ENCODE measurements at places on chromosomes 4 and X. TPM values are rescaled to one million over a fixed set of nuclear protein-coding genes. Genes with fewer than 3 reads are reported as not detected.
A peak's percentile ranks its signal among the peaks of the same experiment; 100 is the strongest.

- peak; percentile 84 for DNase-seq
- H3K36me3 ChIP-seq, result no peaks in the 10 kb centered on the region
Observed at GRCh38 chr4:89724716-89725115, 112.2 kb downstream of the SNCA start.

DNA sequence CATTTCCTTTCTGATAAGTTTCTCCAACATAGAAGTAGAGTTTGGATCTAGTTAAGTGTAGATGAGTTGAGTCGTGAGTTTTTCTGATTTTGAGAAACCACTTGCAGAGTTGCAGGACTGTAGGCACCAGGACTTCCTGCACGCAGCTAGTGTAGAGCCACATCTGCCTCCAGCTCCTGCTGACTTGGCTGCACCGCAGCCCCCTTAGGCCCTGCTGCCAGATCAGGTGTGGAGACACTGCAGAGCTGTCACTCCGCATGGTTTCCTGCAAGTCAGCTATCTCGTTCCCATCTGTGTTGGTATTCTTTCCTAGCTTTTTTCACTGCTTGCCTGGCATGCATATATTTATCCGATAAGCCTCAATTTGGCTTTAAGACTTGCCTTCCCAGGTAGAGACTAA lies 48.9 kb downstream of the PCDH7 start:
- H3K4me1 ChIP-seq, result no peaks in the 10 kb centered on the region
- DNase-seq, result no peak
- no peaks in the 10 kb centered on the region for H3K36me3 ChIP-seq

DNA sequence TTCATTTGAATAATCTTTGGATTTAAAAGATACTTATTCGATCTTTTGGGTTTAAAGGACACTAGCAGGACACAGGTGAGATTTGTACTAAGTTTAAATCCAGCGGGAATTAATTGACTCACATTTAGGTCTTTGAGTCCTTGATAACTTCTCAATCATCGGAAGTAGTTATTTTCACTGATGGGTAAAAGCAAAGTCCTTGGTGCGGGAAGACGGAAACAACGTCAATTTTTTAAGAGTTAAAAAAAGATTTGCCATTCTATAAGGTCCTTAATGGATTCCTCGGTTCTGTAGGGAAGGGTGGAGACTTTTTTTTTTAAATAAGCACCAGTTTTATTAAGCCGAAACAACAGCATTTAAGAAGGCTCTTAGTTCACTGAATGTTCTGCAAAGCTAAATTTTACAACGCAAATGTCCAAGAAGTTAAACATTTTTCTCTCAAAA lies 2.9 kb downstream of the TMSB4X start:
- DNase-seq, result no peak
- peak overlapping the region; percentile 94 for H3K4me3 ChIP-seq
- H3K27ac ChIP-seq, result peak overlapping the region; percentile 74
- peaks cover 9% of the 10 kb centered on the region for H3K27me3 ChIP-seq
- H3K36me3 ChIP-seq, result peaks cover 29% of the 10 kb centered on the region
- H3K4me1 ChIP-seq, result peaks cover 23% of the 10 kb centered on the region

GRCh38 chr4:92307181-92307580 lies 3.4 kb downstream of the GRID2 start:
- H3K27me3 ChIP-seq, result peaks cover 20% of the 10 kb centered on the region
- no peak overlapping the region for H3K27ac ChIP-seq
- peaks cover 7% of the 10 kb centered on the region for H3K4me1 ChIP-seq

DNA sequence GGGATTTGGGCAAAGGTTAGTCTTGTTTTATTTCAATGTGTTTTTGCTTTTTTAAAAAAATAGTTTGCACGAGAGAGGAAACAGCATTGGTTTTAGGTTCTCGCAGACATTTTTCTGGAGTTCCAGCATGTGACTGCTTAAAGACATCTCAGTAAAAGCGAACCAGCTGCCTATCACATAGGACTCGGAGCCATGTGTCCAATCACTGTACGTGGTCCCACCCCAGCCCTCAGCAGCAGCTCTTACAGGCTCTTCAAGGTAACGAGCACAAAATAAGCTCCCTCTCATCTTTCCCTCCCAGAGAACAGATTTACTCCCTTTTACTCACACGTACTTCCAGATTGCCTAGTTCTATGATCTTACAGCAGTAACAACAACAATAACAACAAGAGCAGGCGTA lies 68.7 kb downstream of the MCF2 start:
- no peak for DNase-seq
- no peak overlapping the region for H3K4me3 ChIP-seq
- H3K36me3 ChIP-seq, result no peaks in the 10 kb centered on the region
- H3K27ac ChIP-seq, result no peak overlapping the region

MAGEA10 gene
- total RNA-seq, result not detected

FABP2 gene
- total RNA-seq, result not detected

PABPC4L gene
- 2.2 TPM for total RNA-seq

CBLL2 gene
- total RNA-seq, result not detected
